Stimulated activated effector memory CD8-positive, alpha-beta T cell treated with anti-CD3 and anti-CD28 coated beads, Interleukin-12 subunit alpha, Interleukin-12 subunit beta, amount 100 ng/mL, for 72 hours (primary cell): ENCODE measurements at places on chromosomes 1 and 21.

DNA sequence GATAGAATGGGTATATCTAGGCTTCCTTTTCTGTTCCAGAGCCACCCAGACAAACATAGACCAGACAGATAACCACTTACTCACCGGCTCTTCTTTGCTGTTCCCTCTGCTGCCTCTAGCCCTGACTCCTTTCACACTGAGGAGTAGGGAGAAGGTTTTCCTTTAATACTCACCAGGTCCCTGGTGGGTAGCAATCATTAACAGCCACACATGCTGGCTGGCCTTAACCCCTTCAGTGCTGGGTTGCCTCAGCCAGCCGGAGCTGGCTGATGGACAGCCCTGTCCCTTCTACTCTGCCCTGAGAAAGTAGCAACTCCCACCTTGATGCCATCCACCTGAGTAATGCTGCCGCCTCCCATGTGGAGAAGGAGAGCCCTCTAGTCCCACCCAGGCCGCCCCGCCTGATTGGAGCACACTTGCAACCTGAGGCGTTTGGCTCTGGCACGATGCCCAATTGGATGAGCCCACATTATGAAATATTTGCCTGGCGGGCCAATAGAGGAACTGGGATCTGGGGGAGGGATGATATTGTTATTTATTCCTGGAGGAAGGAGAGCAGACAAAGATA lies 71.6 kb downstream of the PLEKHA6 start:
- DNase-seq = no peak

DNA sequence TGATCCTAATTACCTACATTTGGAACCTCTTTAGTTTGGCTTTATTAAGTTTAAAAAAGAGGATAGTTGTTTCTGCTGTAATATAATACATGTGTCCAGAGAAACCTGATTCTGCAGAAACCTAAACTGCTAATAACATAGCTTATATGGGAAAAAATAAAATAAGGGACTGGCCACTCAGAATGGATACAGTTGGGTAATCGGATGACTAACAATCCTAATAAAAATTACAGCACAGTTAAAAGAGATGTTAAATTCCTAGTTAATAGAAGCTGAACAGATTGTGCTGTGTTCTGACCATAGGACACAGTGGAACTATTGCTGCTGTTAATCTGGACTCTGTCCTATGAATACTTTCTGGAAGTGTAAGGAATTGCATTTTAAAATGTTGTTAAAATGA lies 16.0 kb downstream of the ARV1 start:
- no peak for DNase-seq

GRCh38 chr1:87915771-87916170 lies 587.1 kb downstream of the LMO4 start:
- no peak for DNase-seq

DNA sequence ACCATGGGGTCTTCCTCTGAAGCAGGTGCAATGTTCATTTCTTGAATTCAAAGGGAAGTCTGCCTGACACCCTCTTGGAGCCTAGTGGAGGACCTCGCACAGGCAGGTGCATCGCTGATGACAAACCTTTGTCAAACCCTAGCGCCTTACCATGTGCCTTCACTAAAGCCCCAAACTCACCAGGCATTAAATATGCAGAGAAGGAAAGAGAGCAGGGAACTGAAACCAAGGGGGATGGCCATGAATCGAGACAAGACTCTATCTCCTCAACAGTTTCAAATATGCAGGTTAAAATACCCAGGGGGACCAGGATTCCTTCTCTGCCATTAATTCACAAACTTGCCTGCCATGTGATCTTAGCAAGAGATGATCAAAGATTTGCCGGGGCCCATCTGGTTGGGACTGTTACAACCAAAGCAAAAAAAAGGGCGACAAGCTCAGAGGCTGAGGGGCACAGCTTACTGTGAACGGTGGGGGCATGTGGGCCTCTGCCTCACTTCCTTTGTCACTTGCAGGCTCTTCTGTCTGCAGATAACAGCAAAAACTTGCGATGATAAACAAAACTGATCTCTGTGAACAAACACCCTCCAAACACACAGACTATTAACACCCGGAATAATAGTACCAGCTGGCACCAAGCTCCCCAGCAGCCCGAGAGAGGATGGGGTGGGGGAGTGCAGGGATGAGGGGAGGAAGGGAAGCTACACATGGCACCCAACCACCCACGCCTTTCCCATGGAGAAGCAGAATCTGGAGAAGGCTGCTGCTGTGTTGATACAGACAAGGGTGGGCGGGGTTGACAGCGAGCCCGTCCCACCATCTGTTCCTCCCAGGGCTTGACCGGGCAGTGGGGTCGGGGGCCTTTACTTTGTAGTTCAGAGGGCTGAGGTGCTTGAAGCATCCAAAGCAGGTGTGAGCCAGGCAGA lies 33.9 kb downstream of the TMEM63A start:
- no peak for DNase-seq

DNA sequence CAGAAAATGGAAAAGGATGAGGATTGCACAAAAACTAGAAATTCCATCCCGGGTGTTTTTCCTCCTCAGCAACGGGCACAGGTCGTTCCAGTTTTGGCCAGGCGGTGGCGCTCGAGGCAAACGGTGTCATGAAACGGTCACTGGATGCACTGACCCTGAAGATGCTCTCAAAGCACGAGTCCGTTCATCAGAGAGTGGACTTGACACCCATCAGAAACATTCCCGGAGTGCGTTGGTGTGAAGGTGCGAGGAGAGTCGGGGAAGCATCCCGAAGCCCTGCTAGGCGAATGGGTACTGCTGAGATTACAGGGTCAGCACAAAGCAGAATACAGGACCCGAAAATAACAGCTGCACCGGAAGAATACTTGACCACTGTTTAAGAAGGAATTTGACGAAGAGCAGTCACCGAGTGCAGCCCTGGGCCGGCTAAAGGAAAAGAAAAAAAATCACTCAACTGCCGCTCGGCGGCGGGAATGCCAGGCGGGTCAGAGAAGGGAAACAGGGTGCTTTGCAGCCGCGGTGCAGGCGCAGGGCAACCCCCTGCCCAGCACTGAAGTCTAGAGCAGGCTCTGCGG lies 71.7 kb upstream of the ETS2 start:
- DNase-seq = peak; percentile 88

GRCh38 chr1:39727932-39728317 lies 10.8 kb upstream of the PPIE start:
- DNase-seq = no peak

DNA sequence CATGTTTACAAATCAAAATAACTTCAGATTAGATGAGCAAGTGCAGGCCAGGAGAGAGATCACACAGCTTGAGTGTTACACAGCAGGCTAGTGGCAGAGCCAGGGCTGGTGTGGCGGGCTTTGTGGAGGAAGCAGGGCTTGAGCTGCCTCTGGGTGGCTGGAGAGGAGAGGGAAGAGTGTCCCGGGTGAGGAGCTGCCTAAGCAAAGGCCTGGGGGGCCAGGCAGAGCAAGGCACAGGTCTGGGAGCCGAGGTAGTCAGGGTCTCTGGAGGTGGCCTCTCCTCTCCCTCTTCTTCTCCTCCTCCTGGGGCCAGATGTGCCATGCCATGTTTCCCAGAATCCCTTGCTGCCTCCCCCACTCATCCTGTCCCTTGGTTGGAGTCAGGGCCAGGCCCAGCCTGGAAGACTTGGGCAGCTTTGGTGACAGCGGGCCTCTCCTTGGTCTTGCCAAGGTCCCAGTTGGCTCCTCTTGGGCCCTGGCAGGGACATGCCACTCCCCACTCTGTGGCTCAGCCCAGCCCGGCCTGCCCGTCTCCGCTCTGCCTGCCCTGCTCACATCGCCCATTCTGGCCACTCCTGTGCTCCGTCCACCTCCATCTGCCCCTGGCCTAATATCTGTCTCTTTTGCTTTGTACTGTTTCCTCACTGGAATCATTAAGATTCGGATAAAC lies 70.3 kb downstream of the PTPRU start:
- no peak for DNase-seq

DNA sequence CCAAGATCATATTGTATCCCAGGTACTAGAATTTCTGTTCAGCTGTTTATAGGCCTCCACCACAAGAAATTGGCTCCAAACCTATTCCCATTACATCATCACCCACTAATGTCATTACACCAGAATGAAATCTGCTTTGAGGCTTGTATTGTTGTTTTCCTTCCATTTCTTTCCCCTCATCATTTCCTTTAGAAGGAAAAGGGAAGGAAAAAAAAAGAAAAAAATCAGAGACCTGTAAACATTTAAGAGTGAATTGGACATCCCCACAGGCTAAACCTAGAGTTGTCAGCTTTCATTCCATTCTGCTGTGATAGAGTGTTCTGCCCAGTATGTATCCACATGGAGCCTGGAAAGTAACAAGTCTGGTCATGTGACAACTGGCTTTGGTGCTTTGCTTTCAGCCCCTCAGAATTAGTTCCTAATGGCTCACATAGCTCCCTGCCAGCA lies 44.6 kb downstream of the NFYC start:
- DNase-seq = no peak

DNA sequence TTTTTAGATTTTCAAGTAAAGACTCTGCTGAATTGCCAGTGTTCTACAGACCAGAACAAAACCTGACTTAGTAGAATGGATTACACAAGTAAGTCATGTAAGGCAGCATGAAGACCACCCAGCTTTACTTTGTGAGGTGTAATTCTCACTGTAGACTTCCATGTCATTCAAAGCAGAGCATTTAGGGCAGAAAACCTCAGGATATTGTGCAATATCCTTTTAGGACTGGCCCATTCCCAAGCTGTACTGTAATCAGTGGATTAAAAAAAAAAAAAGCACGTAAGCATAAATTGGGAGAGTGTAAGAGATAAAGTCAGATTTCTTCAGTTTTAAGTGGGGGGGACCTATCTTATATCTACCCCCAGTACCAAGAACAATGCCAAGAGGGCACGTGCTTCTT lies 380.5 kb upstream of the PRMT6 start:
- no peak for DNase-seq

DNA sequence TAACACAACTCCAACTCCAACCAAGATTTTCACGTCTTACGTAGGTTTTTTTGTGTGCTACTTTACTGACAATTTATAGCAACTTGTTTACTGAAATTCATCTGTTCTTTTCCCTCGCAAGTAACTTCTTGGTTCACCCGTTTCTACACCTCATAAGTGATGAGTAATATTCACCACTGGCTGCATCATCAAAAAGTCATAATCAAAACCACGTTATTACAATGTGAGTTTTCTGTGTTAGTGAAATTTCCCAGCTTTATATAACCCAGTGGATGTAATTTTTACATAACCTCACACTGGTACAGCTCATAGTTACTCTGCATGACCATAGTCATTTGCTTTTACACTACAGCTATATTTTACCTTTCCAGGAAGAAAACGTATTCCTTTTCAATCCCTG lies 401.1 kb upstream of the LYPLAL1 start:
- DNase-seq = no peak

DNA sequence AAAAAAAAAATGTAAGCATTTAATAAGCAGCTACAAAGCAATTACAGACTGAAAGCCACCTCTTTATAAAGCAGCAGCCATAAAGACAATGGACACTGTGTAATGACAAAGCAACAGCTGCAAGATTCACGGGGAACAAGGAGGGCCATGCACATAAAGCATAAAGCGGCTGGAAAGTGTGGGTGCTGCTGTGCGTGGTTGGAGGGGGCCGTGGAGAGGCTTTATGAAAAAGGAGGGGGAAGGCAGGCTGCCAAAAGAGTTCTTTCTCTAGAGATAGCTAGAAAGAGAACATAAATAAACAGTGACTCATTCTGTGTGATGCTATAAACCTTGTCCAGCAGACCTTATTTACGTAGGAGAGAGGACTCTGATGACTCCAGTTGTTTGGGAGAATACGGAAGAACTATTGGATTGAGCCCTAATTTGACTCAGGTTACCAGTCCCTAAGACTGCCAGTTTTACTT lies 49.3 kb downstream of the ADAMTS1 start:
- no peak for DNase-seq

DNA sequence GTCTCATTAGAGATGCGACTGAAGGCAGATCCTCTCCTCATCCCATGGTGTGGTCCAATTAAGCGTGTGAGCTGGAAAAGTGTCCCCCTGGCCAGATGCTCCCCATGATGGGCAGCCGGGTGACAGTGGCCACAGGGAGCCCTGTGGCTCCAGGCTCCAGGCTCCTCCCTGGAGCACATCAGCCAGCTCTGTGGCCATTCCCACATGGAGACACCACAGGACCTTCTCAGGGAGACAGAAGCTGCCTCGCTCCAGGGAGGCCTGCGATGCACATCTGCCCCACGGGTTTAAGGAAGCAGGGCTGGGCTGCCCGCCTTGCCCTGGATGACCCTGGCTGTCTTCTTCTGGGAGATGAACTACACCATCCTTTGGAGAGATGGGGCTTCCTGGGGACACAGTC lies 99.9 kb upstream of the TLR5 start:
- no peak for DNase-seq
